SJSA1 (cell line): ENCODE measurements at places on chromosomes 6 and 20. TPM values are rescaled to one million over a fixed set of nuclear protein-coding genes. Genes with fewer than 3 reads are reported as not detected.

DNA sequence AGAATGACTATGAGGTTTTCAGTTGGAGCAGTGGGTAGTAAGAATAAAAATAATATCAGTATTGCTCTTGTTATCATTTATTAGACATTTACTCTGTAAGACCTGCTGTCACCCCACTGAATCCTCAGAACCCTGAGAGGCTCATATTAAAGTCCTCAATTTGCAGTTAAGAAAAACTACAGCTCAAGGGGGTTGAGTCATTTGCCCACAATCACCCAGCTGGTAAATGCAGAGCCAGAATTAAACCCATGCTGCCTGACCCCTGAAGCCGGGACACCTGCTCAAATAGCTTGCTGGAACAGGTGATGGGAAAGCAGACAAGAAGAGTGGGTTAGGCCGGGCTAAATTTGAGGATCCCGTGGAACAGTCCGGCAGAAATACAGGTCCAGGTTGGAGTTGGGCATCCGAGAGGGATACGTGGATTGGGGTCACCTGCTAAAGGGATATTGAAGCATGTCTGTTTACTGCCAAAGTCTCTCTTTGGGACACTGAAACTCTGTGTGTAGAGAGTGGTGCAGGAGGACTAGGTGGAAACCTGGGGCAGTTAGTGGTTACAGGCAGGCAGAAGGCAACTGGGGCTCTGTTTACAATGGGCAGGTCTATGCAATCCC lies 344.1 kb downstream of the CDC5L start:
- no peak for DNase-seq

- DNase-seq, result no peak
These were observed 21.9 kb upstream of the TFAP2C start for GRCh38 chr20:56607061-56607704.

The TREM1 gene
- total RNA-seq, result not detected in 2 replicates

The ASCC3 gene
- total RNA-seq, result 47.2 and 61.8 TPM in 2 replicates

The NEDD9 gene
- total RNA-seq, result 13.3 and 27.8 TPM in 2 replicates

The BEND6 gene
- total RNA-seq, result 7.0 and 11.9 TPM in 2 replicates

- DNase-seq, result no peak
These were observed 8.5 kb downstream of the TNFAIP3 start for GRCh38 chr6:137875606-137876005.

The ZNF341 gene
- 2.1 and 5.5 TPM in 2 replicates for total RNA-seq

- peak; percentile 27 for DNase-seq
These were observed 155.5 kb downstream of the ANKRD60 start for GRCh38 chr20:58072695-58073671.

DNA sequence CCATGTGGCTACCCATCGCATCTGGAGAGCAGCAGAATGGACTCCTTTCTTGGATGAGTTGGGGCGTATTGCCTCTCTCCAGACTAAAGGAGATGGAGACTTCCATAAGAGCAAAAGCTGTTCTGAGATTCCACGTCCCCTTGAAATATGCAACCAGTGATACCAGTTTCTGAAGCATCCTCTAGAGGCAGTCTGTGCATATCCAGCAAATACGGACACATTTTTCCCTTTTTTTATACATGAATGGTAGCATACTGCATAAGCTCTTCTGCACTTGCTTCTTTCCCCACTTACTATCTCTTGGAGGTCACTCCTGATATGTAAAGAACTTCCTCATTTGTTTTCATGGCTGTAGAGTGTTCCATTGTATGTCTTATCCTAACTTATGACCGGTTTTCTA lies 34.6 kb downstream of the TAF8 start:
- no peak for DNase-seq

DNA sequence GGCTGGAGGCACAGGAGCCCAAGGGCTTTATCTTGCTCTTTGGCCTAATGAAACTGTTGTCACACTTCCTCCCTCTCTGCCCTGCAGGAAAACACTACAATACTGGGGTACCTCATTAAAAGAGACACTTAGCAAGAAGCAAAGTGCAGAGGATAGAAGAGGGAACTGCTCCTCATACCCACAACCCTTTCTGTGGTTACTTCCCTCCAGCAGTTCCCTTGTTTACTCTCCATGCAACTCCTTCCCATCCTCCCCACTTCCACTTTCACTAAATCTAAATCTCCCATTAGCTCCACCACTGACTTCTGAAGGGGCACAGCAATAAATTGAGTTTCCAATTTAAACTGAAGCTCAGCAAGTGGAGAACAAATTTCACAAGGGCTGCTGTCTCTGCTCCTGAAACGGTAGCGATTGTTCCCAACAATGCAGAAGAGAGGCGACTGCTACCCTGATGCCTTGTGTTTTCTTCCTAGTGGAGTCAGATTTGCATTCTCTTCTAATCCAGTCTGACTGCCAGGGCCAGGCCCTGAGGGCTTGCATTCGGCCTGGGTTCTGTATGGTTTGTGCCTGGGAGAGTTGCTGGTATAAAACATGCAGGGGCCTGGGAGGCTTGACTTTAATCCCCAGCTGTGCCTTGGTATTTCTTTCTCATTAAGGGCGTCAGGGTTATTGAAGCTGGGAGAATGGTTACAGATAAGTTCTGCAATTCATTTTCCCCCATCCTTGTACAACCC lies 454.7 kb downstream of the TFAP2B start:
- no peak for DNase-seq
